ENCODE measurements at places on chromosomes 12 and 14.
A peak's percentile ranks its signal among the peaks of the same experiment; 100 is the strongest.

DNA sequence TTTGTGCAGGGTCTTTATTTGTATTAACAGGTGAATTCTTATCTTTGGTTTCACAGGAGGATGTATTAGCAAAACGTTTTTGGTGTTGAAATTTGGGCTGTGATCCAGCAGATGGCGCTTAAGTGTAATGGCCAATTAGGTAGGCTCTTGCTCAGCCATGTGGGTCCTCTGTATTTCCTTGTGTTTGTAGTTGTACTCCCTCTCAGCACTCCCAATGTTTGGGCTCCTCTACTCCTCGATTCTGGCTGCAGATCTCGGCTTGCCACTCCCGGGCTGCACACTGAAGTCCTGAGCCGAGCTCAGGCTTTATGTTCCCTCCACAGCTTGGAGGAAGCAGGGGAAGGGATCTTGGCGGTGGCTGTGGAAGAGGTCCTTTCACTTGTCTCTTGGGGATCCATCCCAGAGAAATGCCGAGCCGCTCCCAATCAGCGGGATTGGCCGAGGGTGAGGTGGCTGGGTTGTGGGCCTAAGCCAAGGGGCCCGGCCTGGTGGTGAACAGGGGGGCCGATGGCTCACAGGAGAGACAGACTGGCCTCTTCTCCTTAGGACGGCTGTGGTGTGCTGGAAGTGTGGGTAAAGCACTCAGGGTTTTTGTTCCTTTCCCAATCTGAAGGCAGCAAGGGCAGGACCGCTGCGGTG lies 133.7 kb downstream of the AEBP2 start:
- no peak for DNase-seq

DNA sequence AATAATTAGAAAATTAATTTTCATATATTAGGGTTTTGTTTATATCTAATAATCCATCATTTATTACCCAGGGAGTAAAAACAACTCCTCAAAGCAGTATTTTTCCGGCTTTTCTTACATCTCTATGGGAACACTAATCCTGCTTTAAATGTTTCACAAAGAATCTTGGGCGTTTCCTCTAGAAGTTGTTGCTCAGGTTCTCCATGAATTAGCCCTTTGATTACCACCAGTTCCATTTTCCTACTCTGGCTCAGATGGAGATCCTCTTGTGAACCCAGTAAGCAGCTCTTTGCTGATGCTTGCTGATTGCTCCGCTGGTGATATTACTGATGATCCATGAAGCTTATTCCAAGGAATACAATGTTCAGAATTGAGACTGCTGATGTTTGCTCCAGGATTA lies 78.5 kb upstream of the PKP2 start:
- no peak for DNase-seq

GRCh38 chr12:50504798-50505674 lies at the start of gene DIP2B:
Gene DIP2B, plus strand, starts transcription at chr12:50504985. Its CDS starts 156 bp downstream, at chr12:50505141.
- peak; percentile 67 for DNase-seq

DNA sequence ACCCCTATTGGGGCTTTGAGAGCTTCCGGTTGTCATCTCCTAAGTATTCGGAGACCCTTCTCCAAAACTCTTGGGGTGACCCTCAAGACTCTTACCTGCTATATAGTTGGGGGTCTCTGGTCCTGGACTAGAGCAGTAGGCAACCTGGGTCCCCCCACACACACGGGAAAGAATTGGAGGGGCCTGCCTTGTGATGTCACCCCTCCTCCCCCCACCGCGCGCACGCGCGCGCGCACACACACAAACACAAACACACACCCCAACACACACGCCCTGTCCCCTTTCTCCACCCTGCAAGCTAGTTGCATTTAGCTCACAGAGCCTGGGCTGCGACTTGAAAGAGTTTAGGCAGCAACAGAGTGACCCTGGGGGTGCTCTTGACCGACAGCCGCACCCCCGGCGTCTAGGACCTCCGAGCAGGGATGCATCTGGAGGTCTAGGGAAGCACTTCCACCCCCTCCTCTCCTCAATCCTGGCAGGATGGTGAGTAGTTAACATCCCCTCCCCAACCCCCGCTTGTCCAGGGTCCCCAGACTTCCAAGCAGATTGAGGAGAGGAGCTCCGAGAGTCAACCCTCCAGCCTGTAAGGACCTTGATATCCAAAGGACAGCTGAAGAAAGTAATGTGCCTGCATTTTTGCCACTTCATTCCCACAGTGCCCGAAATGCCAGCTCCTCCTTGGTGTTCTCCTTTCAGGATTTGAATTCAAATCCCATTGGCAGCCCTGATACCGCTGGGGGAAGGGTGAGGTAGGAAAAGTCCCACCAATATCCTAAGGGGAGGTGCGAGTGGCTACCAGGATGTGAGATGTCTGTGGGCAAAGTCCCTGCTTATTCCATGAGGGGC lies 1.4 kb upstream of the DNAJC14 start:
- DNase-seq: peak; percentile 35

DNA sequence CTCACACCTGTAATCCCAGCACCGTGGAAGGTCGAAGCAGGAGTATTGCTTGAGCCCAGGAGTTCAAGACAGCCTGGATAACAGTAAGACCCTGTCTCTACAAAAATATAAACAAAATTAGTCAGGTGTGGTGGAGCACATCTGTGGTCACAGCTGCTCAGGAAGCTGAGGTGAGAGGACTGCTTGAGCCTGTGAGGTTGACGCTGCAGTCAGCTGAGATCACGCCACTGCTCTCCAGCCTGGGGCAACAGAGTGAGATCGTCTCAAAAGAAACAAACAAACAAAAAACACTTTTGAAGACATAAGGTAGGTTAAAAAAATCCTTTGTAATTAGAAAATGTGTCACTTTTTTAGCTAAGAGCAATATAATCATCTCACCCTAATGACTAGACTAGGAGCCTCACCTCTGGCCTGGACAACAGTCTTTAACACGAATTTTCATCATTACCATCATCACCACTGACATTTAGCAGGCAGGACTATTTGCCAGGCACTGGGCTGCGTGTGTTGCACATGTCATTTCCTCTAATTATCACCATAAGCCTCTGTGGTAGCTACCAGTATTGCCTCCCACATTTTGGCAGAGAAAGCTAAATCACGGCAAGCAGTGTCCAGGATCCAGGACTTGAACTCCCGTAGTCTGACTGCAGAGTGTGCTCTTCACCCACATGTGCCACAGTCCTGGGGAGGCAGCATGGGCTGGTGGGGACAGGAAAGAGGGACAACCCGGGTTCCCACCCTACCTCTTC lies 4.6 kb upstream of the SYCP3 start:
- no peak for DNase-seq

Data from fibroblast of skin of left biceps (primary cell).